Jurkat, Clone E6-1 (cell line): ENCODE measurements at places on chromosomes 3 and 15.
A peak's percentile ranks its signal among the peaks of the same experiment; 100 is the strongest.

GRCh38 chr3:31876331-31876730 lies 104.7 kb downstream of the OSBPL10 start:
- no peak for DNase-seq

GRCh38 chr15:66746231-66746605 lies 44.2 kb downstream of the SMAD6 start:
- no peak for DNase-seq

DNA sequence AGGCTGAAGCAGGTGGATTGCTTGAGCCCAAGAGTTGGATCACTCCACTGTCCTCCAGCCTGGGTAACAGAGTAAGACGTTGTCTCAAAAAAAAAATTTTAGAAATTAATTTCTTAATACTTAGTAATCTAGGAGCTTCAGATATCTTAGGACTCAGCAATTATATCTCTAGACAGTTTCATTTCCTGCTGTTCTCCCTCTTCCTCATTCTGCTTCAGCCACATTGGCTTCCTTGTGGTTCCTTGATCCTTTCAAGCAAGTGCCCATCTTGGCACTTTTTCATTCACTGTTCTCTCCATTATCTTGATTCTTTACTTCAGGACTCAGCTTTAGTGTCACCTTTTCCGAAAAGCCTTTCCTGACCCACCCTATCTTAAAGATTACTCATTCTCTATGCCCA lies 22.5 kb downstream of the TMEM202 start:
- DNase-seq: no peak

DNA sequence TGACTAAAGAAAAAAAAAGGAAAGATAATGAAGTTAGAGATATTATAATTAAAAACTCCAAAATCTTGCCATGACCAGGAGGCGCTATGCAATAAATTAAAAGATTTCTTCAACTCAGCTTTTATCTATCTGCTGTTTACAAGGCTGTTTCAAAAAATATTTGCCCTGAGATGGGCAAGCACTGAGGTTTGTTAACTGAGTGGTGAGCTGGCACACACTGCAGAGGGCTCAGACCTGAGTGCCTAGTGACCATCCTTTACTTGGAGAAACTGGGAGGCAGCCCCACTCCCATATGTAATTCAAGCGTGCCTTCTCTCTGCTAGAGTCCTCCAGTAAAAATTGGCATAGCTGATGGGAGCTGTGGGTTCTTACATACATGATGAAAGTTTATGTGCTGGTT lies 198.7 kb upstream of the TBC1D5 start:
- DNase-seq: no peak

- no peak for DNase-seq
These were observed 33.3 kb downstream of the RYR3 start for GRCh38 chr15:33344111-33344510.

GRCh38 chr3:45499529-45499928 lies 95.0 kb upstream of the LIMD1 start:
- DNase-seq: peak; percentile 35

DNA sequence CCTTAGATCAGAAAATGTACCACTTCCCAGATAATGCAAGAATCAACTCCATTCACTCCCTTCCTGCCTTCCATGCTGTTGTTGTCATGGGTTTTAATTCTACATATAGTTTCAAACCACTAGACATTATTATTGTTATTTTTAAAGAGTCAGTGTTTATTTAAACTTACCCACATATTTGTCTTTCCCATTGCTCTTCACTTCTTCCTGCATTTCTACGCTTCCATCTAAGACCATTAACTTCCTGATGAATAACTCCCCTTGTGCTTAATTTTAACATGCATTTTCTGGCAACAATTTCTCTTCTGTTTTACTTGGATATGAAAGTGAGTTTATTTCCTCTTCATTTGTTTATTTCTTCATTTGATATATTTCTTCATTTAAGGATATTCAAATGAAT lies 127.1 kb upstream of the FHIT start:
- DNase-seq: no peak

DNA sequence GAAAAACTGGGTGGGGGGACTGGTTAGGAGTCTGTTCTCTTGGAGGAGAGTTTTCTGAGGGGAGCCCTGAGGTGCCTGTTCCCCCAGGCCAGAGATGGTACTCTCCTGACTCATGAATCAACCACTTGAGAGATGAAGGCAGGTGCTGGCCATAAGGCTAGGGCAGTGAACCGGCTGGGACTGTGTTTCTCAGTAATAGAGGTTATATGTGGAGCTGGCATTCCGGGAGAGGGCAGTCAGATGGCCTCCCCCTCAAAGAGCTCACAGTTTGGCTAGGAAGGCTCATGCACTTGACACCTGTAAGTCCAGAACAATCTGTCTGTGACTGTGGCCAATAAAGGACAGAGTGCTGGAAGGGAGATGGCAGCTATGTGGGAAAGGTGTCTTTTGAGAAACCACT lies 10.0 kb upstream of the SCN10A start:
- no peak for DNase-seq
